ENCODE measurements at places on chromosomes 5 and 9. TPM values are rescaled to one million over a fixed set of nuclear protein-coding genes. Genes with fewer than 3 reads are reported as not detected.

Gene DCAF10
- 47.6 TPM for total RNA-seq

Gene AP3S1
- total RNA-seq = 40.0 TPM

Gene IFNA2
- not detected for total RNA-seq

Gene FOXI1
- total RNA-seq = 4.3 TPM

Gene SPAG8
- not detected for total RNA-seq

Gene ARL14EPL
- not detected for total RNA-seq

DNA sequence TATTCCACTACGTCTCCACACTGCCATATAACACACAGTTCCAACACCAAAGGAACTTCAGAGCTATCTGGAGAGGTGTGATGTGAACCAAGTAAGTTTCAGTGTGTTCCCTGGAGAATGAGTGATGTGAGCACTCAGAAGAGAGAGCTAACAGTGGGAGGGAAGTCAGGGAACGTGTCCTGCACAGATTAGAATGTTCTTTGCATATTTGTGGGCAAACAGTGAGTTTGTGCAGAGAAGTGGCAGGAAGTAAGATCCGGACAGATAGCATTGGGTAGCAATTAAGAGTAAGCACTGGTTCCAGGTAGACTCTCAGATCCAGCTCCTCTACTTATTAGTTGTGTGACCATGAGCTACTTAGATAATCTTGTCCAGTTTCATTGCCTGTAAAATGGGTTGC is 206.4 kb downstream of the PDZD2 start:
- DNase-seq = no peak

DNA sequence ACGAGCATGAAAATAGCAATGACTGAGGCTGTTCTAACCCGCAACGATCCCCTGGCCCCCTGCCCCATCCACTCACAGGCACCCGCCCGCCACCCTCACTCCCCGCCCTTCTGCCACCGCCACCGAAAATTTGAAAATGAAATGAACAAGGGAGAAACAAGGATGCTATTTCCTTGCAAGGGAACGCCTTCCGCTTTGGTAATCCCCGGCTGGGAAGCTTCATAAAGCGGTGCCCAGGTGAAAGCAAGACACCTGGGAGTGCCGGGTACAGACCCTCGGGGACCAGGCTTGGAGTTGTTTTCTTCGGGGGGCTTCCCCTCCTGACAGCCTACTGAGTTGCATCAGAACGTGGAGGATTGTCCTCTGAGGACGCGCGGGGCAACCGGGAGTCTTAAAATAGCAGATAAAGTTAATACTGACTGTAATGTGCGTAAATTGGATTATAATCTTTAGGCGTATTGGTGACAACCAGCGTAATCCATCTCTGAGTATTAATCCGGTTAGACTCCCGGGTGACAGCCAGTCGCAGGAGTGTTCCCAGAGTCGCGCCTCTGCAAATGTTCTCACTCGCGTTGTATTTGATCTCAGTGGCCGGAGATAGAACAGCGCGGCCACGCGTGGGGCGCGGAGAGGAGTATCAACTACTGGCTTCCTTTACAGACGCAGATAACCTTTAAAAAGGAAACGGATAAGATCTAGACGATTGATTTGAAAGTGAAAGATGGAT is 885 bp upstream of the MLLT3 start:
- DNase-seq = peak; percentile 70

GRCh38 chr9:7210854-7211637 is 453.3 kb downstream of the KDM4C start:
- DNase-seq = no peak

DNA sequence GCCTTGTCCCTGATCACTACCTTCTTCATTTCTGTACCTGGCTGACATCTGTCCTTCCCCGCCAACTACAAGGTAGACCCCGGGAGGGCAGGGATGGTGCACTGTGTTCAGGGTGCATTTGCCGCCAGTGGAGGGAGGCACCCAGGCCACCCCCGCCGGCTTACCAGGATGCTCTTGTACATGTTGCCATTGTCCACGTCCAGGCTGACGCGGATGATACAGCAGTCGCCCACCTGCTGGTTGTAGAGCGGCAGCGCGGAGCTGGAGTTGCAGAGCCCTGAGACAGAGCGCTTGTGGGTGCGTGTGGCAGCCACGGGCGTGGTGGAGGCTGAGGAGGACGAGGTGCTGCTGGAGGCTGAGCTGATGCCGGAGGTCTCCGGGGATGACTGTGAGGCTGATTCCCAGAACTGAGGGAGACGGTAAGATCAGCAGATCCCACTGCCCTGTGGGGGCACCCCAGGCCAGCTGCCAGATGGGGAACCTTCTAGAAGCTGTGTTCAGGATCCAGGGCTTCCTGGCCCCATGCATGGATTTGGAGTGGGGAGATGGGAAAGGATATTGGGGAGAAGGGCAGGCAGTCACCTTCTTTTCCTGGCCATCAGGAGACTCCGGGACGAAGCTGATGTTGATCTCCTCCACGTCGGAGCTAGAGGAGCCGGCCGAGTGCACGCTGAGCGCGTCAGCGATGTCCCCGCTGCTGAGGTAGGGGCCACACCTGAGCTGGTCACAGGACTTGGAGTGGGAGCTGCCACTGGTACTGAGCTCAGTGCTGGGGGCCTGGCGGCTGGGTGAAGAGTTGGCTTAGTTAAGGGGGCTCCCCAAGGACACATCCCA is 19.5 kb downstream of the RALGDS start:
- DNase-seq = peak; percentile 64

DNA sequence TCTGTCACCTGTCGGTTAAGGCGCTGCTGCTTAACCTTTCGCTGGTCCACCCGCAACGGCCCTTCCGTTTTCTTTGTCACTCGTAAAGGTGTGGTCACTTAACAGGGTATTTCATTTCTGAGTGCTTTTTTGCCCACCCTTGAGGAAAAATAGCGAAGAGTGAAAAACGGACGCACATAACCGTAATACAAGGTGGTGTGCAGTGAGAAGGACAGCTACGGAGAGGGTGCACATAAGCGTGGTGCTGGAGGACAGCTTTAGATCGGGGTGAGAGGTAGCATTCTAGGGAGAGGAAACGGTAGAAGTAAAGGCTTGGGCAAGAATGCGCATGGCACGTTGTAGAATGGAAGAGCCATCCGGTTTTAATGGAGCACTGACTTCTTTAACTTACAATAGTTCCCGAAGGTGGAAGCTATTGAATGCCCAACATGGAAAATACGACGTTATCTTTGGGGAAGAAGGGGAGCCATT is 761 bp downstream of the CCT5 start:
- DNase-seq = no peak

DNA sequence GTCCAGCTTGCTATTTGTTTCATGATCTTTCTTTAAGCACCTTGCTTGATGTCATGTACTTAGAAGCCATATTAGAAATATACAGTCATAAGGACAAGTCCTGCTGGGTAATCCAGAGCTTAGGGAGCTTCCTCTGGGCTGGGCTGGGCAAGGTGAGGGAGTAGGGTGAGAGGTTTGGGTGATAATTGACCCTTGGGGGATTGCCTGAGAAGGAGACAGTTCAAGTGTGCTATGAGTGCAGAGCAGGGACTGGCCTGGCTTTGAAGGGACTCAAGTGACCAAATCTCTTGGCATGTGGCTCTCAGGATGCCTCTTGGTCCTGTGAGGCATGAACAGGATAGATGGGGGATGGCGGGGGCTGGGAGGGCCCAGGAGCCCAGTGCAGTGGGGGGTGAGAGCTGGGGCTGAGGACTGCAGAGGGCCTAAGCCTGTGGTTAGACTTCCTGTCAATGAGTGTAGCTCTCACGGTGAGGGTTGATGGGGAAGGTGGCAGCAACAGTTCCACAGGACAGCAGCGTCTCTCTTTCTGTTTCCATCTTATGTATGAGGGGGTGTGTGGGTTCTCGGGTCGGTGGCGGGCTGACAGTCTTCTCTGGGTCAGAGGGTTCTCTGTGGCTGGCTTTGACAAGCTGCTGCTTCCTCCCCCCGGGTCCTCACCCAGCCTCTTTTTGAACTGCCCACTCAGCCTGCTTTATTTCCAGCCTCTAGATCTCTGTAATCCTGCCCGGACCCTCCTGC is 53.5 kb downstream of the RGS3 start:
- DNase-seq = no peak

DNA sequence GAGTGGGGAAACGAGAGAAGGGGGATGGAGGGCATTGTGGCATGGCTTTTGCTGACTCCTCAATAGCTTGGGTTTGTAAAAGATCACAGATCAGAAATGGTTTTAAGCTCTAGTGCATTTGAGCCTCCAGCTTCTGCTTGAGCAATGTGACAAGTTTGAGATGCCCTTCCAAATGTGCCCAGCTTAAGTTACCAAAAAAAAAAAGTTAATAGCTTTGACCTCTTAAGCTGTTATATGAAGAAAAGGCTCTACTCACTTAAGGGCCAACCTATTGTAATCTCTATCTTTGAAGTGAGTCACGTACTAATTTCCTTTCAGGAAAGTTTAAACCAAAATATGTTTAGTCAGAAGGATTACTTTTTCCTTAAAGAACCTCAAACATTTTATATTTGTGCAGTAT is 428.8 kb upstream of the ACTBL2 start:
- no peak for DNase-seq

DNA sequence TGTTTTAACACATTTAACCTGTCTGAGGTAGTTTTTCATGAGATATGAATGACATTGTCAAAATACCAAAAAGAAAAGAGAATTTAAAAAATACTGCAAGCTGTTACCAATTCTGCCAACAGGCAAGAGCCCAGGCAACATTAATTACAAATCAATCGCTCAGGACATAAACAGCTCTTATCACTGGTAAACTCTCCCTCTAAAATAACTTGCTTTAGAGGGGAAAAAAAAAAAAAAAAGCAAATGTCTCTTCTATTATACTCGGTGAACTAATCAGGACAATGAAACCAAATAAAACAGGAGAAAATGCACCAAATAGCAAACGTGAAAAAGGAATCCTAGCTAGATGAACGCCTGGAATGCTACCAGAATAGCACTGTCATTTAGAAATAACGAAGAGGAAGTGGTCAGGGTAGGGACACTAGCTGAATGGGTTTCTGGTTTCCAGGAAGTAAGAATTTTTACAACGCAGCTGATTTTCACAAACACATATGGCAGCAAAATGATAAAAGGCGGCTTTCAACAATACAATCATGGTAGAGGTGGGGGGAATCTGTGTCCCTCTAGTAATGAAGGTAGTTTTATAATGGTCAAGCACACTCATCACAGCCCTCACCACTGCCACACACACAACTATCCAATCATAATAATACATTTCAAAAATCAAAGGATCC is 94.9 kb downstream of the DENND1A start:
- DNase-seq = no peak

Data from suprapubic skin (tissue), 4 donors.